ENCODE measurements at places on chromosomes 5 and 9. TPM values are rescaled to one million over a fixed set of nuclear protein-coding genes. Genes with fewer than 3 reads are reported as not detected.
A peak's percentile ranks its signal among the peaks of the same experiment; 100 is the strongest.

GRCh38 chr5:116577064-116577788 lies 2.6 kb upstream of the SEMA6A start:
- DNase-seq: no peak
- H3K4me3 ChIP-seq: no peak overlapping the region
- no peaks in the 10 kb centered on the region for H3K4me1 ChIP-seq
- no peaks in the 10 kb centered on the region for H3K36me3 ChIP-seq

Gene PCDHA11
- 0.07 TPM for total RNA-seq

GRCh38 chr9:136093995-136094881 lies 851 bp downstream of the NACC2 start:
- H3K27me3 ChIP-seq: no peaks in the 10 kb centered on the region
- peak overlapping the region; percentile 97 for H3K27ac ChIP-seq

Gene BAAT
- total RNA-seq: 0.07 TPM

Gene GKAP1
- 19.9 TPM for total RNA-seq

DNA sequence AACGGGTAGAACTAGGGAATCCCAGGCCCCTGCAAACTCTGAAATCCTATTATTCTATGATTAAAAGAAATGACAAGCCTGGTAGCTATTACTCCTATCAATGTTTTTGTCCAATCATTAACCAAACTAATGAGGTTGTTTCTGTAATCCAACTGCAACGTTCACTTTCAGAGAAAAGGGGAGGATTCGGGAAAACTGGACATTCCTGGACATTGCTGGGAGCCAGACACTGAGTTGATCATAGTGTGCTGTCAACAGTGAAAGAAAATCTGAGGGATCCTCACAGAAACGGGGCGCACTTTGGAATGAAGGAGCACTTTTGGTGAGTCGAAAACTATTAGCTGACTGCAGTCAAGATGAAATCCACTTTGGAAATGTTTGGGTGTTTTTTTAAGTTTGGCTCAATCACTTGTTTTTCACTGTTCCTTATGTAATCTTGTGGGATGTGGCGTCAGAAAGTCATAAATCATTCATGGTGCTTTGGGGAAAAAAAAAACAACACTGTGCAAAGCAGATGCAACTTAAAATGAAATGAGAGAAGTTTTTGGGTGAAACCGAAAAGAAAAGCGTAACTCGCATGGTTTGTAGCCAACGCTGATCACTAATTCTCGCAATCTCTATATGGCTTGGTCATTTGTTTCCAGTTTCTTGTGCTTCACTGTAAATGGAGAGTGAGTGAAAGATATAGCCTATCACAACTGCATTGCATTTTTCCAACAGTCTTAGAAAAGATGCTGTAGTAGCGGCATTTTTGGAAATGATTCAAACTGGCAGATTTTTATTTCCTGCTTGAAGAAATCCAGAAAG lies 51.2 kb upstream of the ADRA1B start:
- peak overlapping the region; percentile 40 for H3K4me3 ChIP-seq
- H3K27me3 ChIP-seq: no peaks in the 10 kb centered on the region
- DNase-seq: no peak
- H3K4me1 ChIP-seq: no peaks in the 10 kb centered on the region
- H3K36me3 ChIP-seq: no peaks in the 10 kb centered on the region
- H3K27ac ChIP-seq: no peak overlapping the region

- no peaks in the 10 kb centered on the region for H3K27me3 ChIP-seq
- H3K27ac ChIP-seq: no peak overlapping the region
- DNase-seq: no peak
- H3K36me3 ChIP-seq: no peaks in the 10 kb centered on the region
- H3K4me3 ChIP-seq: no peak overlapping the region
Measured at GRCh38 chr9:99335280-99335679, 113.2 kb downstream of the SEC61B start.

DNA sequence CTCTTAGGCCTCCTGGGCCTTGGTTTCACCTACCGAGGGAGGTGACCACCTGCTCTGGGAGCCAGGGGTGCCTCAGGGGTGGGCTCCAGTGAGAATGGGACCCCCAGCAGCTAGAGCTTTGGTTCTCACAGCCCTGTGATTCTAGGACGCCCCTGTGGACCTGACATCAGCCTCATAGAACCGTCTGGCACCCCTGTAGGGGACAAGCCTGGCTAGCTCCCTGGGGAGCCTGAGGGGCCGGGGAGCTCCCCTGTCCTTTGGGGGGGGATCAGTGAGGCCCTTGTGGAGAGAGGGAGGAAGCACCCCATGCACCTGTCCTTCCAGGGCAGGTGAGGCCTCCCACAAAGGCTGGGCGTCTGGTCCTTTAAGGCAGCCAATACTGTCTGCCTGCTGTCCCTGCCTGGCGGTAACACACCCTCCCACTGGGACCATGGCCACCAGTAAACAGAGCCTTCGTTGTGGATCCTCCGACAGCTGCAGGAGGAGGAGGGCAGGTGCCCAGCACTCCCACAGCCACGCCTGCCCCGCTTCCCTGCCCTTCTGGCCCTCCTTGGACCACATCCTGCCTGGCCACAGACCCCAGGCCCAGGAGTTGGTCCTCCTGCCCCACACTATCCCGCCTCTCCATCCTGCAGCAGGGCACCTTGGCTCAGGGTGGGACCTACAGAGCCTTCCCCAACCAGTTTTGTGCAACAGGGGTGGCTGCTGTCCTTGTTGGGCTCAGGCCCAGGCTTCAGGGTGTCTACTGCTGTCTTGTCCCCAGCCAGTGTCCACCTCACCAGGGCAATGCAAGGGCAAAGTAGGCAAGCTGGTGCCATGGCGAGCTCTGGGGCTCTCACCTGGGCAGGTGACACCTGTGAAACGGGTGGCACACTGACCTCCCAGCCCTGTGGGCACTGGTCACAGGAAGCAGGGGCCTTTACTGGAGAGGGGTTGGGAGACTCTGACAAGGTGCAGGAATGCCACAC lies 3.0 kb upstream of the TUBB4B start:
- peaks cover 43% of the 10 kb centered on the region for H3K4me1 ChIP-seq
- peaks cover 18% of the 10 kb centered on the region for H3K27me3 ChIP-seq
- no peak for DNase-seq
- H3K4me3 ChIP-seq: no peak overlapping the region

GRCh38 chr5:138177941-138178515 lies 402 bp downstream of the BRD8 start:
- no peaks in the 10 kb centered on the region for H3K36me3 ChIP-seq
- H3K27me3 ChIP-seq: no peaks in the 10 kb centered on the region
- DNase-seq: peak; percentile 17

GRCh38 chr5:97131921-97132320 lies 10.5 kb downstream of the LIX1 start:
- H3K27me3 ChIP-seq: no peaks in the 10 kb centered on the region
- peaks cover 18% of the 10 kb centered on the region for H3K4me1 ChIP-seq
- H3K36me3 ChIP-seq: no peaks in the 10 kb centered on the region
- no peak overlapping the region for H3K4me3 ChIP-seq
- no peak for DNase-seq
- H3K27ac ChIP-seq: no peak overlapping the region

Gene FGF10
- 0.28 TPM for total RNA-seq

GRCh38 chr5:149656576-149657182 lies 73.4 kb upstream of the PPARGC1B start:
- no peak overlapping the region for H3K4me3 ChIP-seq
- H3K27ac ChIP-seq: no peak overlapping the region
- peak; percentile 56 for DNase-seq
- H3K27me3 ChIP-seq: no peaks in the 10 kb centered on the region
- no peaks in the 10 kb centered on the region for H3K36me3 ChIP-seq

DNA sequence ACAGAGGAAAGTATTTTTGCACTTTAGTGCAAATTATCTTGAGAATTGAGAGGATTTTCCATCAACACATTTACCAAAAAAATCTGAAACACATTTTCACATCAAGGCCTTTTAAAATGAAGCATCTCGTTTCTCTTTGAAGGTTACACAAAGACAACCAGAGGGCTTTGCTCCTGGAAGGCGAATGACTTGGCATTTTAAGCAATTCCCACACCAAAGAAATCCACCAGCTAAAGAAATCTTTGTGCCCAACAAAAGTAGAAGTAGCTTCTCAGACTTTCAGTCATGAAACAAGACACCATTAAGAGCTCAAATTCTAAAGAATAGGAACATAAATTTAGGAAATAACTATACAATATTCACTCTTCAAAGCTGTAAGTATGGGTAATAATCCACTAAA lies 59.9 kb downstream of the HABP4 start:
- H3K36me3 ChIP-seq: peaks cover 16% of the 10 kb centered on the region
- no peak for DNase-seq
- no peaks in the 10 kb centered on the region for H3K27me3 ChIP-seq
- peaks cover 15% of the 10 kb centered on the region for H3K4me1 ChIP-seq
- H3K4me3 ChIP-seq: no peak overlapping the region
- no peak overlapping the region for H3K27ac ChIP-seq

Gene SLC27A6
- 39.4 TPM for total RNA-seq

Gene SYK
- total RNA-seq: 1.9 TPM

DNA sequence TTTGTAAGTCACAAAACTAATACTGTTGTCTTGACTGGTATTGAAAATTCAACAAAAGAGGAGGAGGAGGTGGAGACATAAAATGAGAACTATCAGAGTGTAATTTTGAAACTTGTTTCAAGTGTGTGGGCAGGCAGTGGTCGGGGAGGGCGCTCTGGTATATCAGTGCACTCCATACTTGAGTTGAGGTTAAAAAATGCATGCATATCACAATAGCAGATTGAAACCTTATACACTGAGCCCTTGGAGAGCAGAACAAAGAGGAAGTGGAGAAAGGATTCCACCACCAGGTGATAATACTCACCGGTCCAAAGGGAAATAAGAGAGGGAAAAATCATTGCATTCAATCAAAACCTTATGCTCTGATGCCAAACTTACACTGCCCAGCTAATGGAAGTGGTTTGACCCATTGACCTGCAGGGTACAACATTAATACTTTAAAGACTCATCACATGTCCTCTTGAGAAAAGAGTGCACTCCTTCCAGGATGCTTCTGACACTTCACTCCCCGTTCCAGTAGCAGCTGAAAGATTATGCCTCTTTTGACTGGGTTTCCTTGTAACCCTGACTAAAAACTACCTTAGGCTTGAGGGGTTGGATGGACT lies 79.5 kb upstream of the FAM169A start:
- H3K27ac ChIP-seq: no peak overlapping the region
- no peaks in the 10 kb centered on the region for H3K36me3 ChIP-seq
- H3K27me3 ChIP-seq: no peaks in the 10 kb centered on the region
- no peak overlapping the region for H3K4me3 ChIP-seq

GRCh38 chr9:131692612-131693562 lies 47.0 kb downstream of the RAPGEF1 start:
- H3K4me3 ChIP-seq: no peak overlapping the region
- H3K27ac ChIP-seq: peak overlapping the region; percentile 13
- no peaks in the 10 kb centered on the region for H3K27me3 ChIP-seq
- H3K36me3 ChIP-seq: no peaks in the 10 kb centered on the region
- peaks cover 88% of the 10 kb centered on the region for H3K4me1 ChIP-seq

GRCh38 chr9:129604766-129605163 lies 16.1 kb downstream of the C9orf50 start:
- no peak for DNase-seq
- H3K36me3 ChIP-seq: no peaks in the 10 kb centered on the region

- no peaks in the 10 kb centered on the region for H3K27me3 ChIP-seq
- no peak for DNase-seq
- no peak overlapping the region for H3K27ac ChIP-seq
- no peak overlapping the region for H3K4me3 ChIP-seq
Measured at GRCh38 chr5:79417495-79417894, 96.4 kb downstream of the HOMER1 start.

Gene FOXD4L3
- not detected for total RNA-seq

- H3K4me3 ChIP-seq: no peak overlapping the region
- H3K36me3 ChIP-seq: no peaks in the 10 kb centered on the region
- no peaks in the 10 kb centered on the region for H3K27me3 ChIP-seq
- no peak for DNase-seq
- H3K4me1 ChIP-seq: no peaks in the 10 kb centered on the region
Measured at GRCh38 chr5:105783811-105784210, 1886.9 kb downstream of the EFNA5 start.

- peaks cover 41% of the 10 kb centered on the region for H3K4me1 ChIP-seq
- no peaks in the 10 kb centered on the region for H3K27me3 ChIP-seq
- H3K27ac ChIP-seq: peak overlapping the region; percentile 97
Measured at GRCh38 chr5:73564675-73565074, 764 bp downstream of the ANKRA2 start.

Gene CDKN2A
- total RNA-seq: 0.31 TPM

DNA sequence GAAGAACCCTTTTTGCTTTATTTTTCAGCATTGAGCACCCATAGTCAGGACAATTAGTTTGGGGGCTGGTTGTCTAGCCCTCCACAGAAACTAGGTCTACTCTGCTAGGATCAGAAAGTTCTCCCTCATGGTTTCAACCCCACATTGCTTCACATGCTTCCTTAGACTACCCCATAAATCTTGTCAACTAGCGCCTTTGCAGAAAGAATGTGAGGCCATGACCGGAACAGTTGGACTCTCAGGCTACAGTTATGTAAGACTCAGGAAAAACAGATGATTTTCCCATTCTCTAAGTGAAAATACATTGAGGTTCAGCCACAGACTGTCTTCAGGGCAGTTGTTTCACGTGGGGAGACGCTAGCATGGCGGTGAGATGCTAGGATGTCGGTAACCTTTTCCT lies 255.6 kb downstream of the NR3C1 start:
- H3K36me3 ChIP-seq: peaks cover 31% of the 10 kb centered on the region
- no peaks in the 10 kb centered on the region for H3K27me3 ChIP-seq
- H3K27ac ChIP-seq: no peak overlapping the region
- H3K4me1 ChIP-seq: peaks cover 8% of the 10 kb centered on the region
- no peak overlapping the region for H3K4me3 ChIP-seq

Gene SLC36A3
- not detected for total RNA-seq

- no peak overlapping the region for H3K4me3 ChIP-seq
- H3K27me3 ChIP-seq: no peaks in the 10 kb centered on the region
- no peak overlapping the region for H3K27ac ChIP-seq
Measured at GRCh38 chr5:67886761-67887160, 328.8 kb upstream of the PIK3R1 start.

Gene TMC1
- total RNA-seq: not detected

Gene HAVCR1
- 0.36 TPM for total RNA-seq

Gene CYSRT1
- total RNA-seq: 0.21 TPM

DNA sequence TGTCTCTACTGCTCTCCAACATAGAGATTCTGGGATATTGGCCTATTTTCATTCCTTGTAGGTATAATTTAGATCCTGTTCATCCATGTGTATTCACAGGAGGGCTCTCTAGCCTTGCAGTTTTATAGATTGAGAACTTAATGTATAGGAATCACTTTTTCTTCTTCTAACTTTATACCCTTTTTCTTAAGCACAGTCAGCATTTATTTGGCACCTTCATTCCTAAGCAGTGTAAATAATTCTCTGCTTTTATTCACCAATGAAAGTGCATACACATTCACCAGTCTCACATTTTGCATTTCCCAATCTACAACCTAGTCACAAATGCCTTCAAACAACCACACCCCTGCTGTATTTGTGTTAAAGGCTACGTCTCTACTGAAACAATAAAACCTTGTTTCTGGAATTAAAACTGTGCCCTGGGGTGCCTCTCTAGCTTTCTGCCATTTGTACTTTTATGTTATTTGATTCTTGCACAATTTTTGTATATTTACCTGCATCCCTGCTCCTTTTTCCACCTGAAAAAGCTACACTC lies 49.3 kb downstream of the NREP start:
- H3K27me3 ChIP-seq: no peaks in the 10 kb centered on the region
- no peak overlapping the region for H3K27ac ChIP-seq
- no peaks in the 10 kb centered on the region for H3K36me3 ChIP-seq
- no peaks in the 10 kb centered on the region for H3K4me1 ChIP-seq
- no peak overlapping the region for H3K4me3 ChIP-seq

Gene LCN10
- 12.3 TPM for total RNA-seq

All from heart right ventricle (tissue), 16 donors.